ENCODE measurements at places on chromosomes 1 and 21.

- DNase-seq: no peak
These were observed 23.3 kb upstream of the PADI6 start for GRCh38 chr1:17348593-17349234.

DNA sequence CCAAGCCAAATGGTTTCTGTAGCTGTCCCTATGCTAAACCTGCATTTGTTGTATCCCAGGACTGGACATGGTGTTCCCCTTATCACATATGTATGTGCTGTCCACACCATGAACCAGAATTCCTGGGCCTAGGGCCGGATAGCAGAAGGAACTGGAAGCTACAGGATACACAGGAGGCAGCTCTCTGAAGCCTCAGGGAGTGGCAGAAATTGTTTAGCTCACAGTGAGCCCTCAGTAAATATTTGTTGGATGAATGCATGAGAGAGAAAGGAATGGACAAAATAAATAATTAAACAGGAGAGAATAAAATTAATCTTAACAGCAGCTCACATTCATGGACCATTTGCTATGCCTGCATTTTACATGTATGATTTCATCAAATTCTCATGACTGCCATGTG lies 2.1 kb downstream of the NIPAL3 start:
- no peak for DNase-seq

- no peak for DNase-seq
These were observed 7.9 kb downstream of the MIB2 start for GRCh38 chr1:1623181-1623630.

DNA sequence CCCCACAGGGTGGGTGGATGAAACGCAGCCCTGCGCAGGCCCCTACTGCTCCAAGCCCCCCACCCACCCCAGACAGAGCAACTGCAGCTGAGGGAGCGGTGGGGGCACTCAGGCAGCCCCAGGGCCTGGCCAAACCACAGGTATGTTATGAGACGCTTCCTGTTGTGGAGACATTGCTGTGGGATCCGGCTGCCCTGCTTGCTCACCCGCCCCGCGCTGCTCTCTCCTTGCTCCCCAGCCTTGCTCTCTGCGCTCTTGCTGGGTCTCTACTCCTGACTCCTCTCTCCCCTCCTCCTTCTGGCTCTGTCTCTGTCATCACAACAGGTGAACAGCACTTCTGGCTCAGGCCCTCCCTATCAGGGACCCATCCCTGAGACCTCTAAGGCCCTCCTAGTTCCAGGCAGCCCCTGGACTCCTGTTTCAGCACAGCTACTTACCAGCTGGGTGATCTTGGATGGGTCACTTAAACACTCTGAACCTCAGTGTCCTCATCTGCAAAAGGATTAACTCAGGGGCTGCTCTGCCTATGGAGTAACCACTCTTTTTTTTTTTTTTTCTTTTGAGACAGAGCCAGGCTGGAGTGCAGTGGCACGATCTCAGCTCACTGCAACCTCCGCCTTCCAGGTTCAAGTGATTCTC lies 15.9 kb downstream of the COL8A2 start:
- no peak for DNase-seq

GRCh38 chr1:109252893-109253802 lies 3.8 kb downstream of the CELSR2 start:
- peak; percentile 10 for DNase-seq

GRCh38 chr1:33015216-33015615 lies 21.5 kb downstream of the AK2 start:
- no peak for DNase-seq

DNA sequence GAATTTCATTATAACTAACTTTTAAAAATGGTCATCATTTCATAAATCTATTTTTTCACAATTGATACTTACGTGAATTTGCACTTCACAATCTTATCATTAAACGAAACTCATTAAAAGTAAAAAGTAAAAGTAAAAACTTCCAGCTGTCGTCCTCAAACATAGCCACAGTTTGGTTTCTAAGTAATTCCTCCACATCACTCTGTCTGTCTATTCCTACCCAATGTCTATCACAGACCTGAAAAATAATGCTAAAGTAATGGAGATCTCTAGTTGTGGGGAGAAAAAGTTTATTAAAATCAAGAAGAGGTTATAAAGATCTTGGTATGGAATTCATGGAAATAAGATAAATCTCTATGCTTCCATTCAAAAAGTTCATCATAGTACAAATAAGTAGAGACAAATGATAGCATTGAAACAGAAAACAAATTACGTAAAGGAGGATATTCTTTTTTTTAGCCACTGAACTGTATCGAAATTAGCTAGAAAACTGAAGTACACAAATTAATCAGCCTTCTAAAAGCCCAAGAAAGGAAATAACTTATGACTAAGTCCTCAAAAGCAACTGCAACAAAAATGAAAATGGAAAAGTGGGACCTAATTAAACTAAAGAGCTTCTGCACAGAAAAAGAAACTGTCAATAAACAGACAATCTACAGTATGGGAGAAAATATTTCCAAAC lies 148.6 kb downstream of the TIAM1 start:
- DNase-seq: no peak

DNA sequence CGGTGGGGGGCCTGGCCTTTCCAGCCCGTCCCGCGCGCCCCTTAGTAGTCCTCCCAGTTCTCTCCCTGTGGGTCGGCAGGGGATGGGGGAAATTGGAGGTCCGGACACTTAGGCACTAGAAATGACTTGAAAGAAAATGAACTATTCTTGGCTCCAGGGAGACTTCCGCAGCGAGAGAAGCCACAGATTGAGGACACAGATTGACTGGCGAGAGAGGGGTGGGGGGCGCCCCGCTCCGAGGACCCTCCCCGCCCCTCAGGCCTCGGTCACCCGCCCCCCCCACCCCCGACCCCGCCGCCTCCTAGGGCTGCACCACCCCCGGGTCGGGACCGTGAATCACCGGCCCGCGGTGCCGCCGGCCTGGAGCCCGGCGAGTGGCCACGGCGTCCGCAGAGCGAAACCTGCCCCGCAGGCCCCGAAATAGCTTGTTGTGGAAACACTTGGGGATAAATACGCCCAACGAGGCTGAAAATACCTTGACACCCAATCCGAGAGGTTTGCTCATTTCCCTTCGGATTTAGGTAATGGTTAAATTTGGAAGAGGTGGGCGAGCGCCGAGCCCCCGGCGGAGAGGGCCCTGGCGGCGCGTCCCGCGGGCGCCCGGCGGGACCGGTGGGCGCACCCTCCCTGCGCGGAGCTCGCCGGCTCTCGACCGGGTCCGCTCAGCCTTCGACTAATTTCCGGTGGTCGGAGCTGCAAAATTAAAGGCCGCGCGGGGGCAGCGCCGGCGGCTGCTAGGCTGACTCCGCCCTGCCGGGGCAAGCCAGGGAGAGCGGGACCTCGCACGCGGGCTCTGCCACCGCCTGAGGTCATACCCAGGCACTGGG lies at the start of gene GFI1:
Gene GFI1, minus strand, starts transcription at position 675 of the 827 bp plus-strand sequence. CDS start 3,438 bp downstream, outside the sequence.
- no peak for DNase-seq

GRCh38 chr1:68213843-68214242 lies 18.5 kb downstream of the WLS start:
- DNase-seq: peak; percentile 25

- no peak for DNase-seq
These were observed 74.6 kb downstream of the OBSCN start for GRCh38 chr1:228282329-228283042.

DNA sequence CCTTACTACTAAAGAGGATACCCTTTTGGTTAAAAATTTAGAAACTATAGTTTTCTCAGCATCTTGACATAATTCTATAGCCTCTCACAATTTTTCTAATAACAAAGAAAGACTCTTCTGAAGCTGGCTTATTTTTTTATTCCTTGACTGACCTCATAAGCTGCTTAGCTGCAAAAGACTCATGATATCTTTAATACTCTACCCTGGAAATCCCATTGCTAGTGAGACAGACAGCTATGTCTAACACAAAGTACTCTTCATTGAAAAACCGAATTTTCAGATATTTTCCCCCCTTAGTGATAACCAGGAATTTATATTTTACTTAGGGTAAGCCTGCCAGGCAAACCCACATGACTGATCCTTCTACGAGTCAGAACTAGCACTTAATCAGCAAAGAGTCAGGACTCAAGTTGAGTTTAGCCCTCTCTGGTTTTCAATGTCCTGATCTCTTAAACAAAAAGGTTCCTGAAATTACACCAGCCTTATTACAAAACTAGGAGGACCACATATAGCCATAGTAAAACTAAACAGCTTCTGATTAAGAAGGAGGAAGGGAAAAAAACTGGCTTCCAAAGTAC lies 56.9 kb downstream of the ENAH start:
- no peak for DNase-seq

GRCh38 chr1:88998716-88999115 lies 6.3 kb upstream of the KYAT3 start:
- peak; percentile 82 for DNase-seq

DNA sequence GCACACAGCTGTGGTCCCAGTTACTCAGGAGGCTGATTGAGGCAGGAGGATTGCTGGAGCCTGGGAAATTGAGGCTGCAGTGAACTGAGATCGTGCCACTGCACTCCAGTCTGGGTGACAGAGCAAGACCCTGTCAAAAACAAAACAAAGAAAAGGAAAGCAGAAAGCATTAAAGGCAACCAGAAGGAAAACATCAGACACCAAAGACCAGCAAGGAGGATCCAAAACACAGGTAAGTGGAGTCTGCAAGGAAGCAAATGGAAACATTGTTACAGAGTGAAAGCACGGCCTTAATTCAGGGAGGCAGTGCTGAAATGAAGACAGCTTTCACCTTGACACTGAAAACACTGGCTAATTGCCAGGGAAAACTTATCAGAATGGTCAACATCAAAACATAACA lies 40.8 kb downstream of the CFAP74 start:
- DNase-seq: no peak

- DNase-seq: peak; percentile 56
These were observed 55.7 kb upstream of the EPHA8 start for GRCh38 chr1:22507587-22507986.

- DNase-seq: no peak
These were observed 120.3 kb downstream of the PPIAL4G start for GRCh38 chr1:148362626-148363438.

DNA sequence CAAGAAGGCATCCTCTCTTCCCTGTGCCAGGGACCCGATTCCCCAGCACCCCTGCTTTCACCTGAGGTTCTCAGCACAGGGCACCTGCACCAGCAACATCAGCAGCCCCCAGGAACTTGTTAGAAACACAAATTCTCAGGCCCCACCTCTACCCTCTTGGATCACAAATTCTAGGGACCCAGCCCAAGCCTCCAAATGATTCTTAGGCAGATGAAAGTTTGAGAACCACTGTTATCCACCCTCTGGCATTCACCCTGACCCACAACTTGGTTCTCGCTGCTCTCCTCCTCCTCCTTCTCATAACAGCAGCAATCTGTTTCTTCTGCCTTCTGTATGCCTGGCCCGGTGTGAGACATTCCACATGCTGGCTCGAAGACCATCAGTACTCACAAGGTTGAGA lies 60.3 kb upstream of the HIVEP3 start:
- no peak for DNase-seq

GRCh38 chr1:36752891-36753361 lies 270.2 kb upstream of the CSF3R start:
- no peak for DNase-seq

GRCh38 chr1:93552741-93553455 lies 105.0 kb downstream of the FNBP1L start:
- peak; percentile 55 for DNase-seq

DNA sequence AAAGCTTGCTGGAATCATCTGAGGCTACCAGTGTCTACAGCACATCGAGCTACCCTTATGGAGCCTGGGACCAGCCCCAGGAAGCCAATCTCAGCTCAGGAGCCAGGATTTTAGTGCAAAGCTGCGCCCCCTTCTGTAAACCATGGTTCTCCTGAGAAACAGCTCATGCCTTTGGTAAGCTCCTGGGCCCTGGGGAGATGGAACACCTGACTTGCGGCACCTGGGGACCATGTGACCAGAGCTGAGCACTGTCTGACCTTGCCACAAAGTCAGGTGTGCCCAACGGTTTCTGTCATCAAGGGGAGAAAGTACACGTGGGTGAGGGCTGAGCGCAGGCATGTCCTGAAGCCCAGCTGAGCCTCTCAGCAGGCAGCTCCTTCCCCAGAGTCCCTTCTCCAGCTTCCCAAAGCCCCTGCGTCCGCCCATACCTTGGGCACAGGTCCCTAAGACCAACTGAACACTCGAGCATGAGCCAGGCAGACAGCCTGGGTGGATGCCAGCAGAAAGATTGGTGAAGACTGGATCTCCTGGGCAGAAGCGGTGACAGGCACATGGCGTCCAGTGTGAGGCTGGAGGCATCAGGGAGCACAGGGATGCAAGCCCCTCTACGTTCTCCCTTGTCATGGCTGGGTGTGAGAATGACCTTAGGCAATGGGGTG lies 57.9 kb upstream of the TENT5B start:
- DNase-seq: no peak

- no peak for DNase-seq
These were observed 39.6 kb downstream of the SDC3 start for GRCh38 chr1:30868833-30869435.

DNA sequence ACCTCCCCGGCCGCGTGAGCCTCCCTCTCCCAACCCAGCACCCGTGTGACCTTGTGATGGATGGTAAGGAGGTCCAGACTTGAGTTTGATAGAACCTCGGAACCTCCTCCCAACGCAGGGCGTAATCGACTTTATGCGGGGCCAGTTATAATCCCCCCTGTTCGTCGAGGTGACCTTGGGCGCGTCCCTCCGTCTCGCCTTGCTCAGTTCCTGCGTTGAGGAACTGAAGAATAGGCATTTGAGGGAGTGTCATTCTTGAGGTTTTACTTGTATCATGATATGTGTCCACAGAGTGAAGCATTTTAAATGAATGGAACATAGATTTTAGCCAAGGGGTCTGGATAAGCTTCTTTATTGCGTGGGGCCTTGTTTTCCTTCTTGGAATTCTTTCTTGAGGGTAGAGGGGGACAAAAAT lies 433 bp downstream of the TIMM17A start:
- DNase-seq: peak; percentile 47

DNA sequence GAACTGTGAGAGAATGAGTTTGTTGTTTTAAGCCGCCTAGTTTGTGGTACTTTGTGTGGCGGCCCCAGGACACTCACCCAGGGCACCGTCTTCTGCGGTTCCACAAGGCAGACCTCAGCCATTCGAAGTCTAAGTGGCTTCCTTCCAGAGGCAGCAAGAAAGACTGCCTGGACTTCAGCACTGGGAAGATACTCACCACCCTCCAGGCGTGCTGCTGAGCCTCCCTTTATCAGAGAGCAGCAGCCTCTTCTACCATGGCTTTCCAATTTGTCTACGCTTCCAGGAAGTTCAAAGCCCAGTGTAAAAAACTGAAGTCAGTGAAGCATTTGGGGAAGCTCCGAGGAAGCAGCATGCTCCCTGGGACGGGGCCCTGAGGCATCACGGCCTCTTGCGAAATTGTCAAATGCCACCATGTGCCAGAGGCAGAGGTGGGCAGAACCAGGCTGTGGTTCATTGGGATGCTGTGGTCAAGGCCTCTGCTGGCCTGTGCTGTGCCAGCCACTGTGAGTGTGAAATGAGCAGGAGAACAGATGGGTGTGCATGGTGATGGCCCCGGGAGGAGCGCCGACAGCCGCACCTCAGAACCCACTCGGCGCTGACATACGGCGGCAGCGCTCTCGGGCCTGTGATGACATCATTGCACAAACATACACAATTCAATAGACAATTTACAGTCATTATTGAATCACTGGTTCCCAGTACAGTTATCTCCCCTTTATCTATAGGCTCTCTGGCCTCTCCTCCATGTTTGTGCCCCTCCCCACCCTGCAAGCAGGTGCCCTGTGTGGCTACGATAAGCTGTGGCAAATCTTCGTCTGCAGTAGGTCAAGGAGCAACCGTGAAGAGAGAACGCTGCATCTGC lies 110.4 kb downstream of the PDE9A start:
- DNase-seq: no peak

- DNase-seq: peak; percentile 33
These were observed 485.2 kb downstream of the PLPP3 start for GRCh38 chr1:56094168-56094567.

- DNase-seq: no peak
These were observed 55.4 kb downstream of the HNRNPR start for GRCh38 chr1:23288671-23289070.

All from NCI-H1105 treated with DMSO at 0.1 percent for 48 hours (cell line).